MV-4-11 (cell line): ENCODE measurements at places on chromosomes 12 and 14.

DNA sequence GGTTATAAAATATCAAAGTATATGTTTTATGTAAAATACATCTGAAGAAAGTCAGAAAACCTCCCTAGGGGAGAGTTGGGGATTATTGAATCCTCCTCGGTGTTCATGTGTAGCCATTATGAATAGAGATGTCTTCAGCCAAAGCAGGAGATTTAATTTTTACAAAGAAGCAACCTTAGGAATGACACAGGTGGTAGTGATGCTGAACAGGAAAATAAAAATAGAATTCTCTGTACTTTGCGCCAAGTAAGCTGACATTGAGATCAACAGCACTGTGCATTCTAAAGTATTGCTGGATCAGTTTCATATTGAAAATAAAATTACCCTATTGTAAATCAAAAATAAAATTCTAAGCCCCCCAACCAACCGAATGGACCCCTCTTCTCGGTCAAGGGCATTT lies 132.8 kb upstream of the TRHDE start:
- no peak for DNase-seq

GRCh38 chr12:54431911-54432814 lies 13.1 kb upstream of the ITGA5 start:
- no peak for DNase-seq

- DNase-seq, result no peak
Observed at GRCh38 chr14:36518031-36518585, 1.9 kb downstream of the NKX2-1 start.

DNA sequence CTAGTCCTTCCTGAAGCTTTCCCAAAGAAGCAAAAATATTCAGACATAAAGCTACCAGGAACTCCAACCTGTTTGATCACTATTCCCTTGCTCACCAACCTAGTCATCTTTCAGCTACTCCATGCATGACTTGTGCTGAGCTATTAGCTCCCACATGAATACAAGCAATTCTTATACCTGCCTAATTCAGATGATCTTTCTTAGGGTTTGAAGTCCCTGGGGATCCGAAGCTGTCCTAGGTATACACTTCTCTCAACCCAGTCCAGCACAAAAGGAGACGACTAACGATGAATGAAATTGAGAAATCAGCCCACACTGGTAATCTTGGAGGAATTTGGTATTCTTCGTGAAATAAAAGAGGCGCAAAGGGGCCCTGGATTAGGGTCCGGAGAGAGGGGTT lies 631 bp upstream of the PTGR2 start:
- DNase-seq, result no peak

GRCh38 chr12:67519484-67520433 lies 128.8 kb upstream of the DYRK2 start:
- DNase-seq, result no peak

DNA sequence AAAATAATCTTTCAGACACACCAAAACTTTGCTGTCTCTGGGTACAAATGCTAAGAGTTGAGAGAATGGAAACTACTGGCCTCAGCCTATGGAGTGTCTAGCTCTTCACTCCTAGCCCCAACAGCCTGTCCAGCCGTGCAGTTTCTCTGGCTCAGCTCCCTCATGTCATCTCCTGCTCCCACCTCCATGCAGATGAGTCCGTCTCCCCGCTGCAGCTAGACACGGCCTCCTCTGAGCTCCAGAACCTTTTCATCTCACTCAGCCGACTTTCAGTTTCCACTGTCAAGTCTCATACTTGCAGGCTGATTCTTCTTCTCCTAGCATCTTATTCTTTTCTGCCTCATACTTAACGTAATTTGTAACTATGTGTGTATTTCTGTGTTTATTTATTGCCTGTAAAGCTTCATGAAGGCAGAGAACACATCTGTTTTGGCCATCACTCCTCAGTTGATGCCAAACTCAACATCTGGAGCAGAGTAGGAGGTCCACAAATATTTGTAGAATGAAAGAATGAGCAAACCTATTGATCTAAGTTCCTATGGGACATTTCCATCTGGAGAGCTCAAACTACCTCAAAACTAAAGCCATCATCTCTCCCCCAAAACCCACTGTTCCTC lies 139.8 kb upstream of the PWP1 start:
- no peak for DNase-seq

- DNase-seq, result peak; percentile 20
Observed at GRCh38 chr12:873954-874353, 75.5 kb downstream of the RAD52 start.

DNA sequence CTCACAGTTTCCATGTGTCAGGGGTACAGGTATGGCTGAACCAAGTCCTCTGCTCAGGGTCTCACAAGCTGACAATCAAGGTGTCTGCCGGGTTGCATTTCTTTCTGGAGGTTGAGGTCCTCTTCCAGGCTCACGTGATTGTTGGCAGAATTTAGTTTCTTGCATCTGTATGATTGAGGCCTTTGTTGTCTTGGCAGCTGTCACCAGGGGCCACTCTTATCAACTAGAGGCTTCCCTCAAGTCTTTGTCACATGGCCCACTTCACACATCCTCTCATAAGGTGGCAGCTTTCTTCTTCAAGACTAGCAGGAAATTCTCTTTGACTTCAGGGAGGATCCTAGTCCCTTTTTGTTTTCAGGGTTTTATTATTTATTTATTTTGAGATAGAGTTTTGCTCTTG lies 46.0 kb upstream of the FOS start:
- peak; percentile 21 for DNase-seq

DNA sequence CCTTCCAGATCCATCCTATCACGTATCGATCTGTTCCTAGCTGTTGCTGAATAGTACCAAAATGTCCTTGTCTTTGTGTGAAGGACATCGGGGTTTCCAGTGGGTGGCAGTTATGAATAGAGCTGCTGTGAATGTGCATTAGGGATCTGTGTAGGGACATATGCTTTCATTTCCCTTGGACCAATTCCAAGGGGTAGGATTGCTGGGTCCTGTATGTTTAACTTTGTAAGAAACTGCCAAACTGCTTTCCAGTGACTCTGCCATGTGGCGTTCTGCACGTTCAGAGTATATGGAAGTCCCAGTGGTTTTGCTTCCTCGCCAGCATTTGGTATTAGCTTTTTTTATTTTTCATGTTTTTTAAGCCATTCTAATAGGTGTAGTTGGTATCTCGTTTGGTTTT lies 28.6 kb downstream of the PACS2 start:
- peak; percentile 60 for DNase-seq

GRCh38 chr12:89161557-89161956 lies 190.7 kb downstream of the DUSP6 start:
- DNase-seq, result peak; percentile 61

DNA sequence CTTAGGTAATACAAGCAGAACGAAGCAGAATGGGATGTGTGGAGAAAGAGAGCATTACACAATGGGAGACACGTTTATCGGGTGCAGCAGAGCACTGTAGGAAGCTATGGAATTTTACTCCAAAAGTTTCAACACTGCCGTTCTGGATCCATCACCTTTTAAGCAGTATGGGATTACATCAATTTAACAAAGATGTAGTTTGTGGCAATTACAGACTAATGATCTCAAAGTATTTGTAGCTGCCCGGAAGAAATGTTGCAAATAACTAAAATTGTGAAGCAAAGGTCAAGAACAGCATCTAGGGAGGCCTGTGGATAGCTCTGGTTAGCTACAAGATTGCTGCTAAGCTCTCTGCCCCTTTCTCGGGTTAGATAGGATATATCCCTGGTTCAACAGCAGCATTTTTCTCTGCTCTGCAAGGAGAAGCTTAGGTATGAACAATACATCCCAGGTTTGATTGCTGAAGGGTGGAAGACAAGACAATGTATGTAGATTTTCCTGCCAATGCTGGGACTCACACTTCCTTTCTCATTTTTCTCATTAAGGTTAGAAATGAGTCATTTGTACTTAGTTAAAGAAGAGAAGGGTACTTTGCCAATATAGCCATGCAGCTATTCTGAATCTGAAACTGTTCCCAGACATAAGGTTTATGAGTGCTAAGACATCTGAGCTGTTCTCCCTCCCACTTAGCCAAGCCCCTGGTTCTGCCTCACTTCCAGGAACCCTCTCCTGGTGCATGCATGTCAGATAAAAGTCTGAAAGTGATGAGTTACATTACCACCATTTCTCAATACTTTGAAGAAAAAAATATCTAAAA lies 75.0 kb upstream of the HIF1A start:
- peak; percentile 52 for DNase-seq
